Hippocampal formation (tissue), 2 donors: ENCODE measurements at places on chromosomes 1 and 21.

DNA sequence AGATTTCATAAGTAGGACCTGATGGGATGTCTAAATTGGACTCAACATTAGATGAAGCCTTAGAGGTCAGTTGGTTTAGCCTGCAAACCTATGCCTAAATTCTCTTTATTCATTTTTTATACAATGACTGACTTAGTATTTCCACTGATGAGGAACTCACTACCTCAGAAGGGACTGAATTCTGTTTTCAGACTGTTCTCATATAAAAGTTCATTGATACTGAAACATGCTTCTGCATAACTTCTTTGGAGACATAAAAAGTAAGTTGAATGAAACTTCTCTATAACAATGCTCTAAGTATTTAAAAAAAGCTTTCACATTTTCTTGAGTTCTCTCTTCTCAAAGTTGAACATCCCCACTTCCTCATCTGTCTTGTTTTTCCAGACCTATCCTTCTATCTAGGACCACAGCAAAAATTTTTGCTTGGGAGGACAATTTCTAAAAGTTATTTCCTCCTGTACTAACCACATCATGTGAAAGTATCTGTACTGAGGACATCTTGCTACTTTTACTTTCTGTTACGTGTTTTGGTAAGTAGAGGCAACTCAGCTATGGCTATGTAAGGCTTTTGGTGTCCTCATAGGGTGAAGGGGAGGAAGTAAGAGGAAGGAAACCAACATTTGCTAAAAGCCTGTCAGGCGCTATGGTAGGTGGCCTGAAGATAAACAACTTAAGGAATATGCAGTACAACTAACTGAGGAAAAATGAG, 64.1 kb downstream of the USP24 start:
- DNase-seq = no peak

DNA sequence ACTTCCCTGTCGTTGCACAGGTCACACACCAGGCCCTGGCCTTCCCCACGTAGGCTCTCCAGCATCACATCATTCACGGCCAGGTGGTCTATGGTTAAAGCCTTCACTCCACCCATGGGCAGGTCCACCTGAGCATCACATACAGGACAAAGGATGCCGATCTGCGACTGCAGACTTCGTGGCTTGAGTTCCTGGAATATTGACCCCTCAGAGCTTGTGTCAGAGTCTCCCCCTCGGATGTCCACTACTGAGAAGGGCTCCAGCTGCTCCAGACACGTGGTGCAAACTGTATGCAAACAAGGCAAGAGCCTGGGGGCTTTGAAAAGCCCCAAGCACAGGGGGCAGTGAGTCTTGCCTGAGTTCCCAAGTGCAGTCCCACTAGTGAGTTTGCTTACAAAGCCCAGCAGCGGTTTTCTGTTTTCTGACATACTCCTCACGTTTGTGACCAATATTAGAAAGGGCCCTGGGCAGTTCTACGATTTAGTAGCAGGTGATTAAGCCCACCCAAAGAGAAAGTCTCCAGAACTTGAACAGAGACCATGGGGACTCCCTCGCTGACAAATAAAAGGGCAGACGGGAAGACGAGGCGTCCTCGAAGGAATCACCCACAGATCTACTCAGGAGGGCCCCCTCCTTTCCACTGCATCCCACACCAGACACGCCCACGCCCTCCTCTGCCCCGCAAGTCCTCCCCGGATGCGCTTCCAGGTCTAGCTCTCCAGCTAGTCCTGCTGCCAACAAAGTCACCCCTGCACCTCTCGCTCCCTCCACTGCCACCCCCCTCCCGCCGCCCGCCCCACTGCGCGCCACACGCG, 568 bp downstream of the TRIM45 start:
- DNase-seq = peak; percentile 11

DNA sequence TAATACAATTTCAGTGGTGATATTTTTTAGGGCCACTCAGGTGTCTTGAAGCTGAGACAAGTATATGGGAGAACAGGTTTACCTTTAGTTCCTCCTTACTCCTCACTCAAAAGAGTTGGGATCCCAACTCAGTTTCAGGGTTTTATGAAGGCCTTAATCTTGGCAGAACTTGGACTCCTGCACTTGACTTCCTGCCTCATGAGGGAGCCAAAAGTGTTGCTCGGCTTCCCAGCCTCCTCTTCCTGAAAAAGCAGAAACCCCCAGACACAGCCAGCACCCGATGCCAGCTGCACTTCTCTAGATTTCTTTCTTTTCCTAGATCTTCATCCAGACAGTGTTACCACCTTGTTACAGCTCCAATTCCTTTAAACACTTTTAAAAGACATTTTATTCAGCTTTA, 70.8 kb upstream of the TMPRSS2 start:
- DNase-seq = no peak

GRCh38 chr21:44944596-44944995, 4.8 kb downstream of the SLX9 start:
- no peak for DNase-seq

DNA sequence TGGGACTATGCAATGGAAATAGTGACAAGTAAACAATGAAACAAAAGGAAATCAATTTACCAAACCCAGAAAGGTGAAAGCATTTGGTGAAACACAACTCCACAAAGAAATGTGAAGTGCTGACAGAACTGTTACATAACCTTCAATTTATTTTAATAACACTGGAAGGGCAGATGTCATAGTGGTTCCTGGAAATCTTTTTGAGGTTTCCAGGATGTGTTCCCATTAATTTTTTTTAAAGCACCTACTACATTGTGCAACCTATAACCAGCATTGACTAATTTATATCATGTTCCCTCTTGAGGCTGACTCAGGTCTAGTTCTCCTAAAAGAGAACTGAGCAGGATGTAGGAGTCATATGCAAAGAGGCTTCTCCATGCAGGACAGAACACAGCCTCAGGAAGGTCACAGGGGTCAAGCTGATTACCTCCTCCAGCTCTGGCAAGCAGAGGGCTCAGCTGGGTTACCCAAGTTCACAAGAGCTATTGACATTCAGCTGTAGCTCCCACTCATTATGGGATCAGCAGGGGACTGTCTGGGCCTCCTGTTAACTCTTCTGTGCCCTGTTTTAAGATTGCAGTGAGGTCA, 157.1 kb upstream of the NRIP1 start:
- DNase-seq = no peak

- DNase-seq = no peak
Measured at GRCh38 chr1:66050123-66050522, 257.4 kb downstream of the PDE4B start.

GRCh38 chr1:109379422-109379821, 18.3 kb downstream of the SORT1 start:
- DNase-seq = no peak

GRCh38 chr1:64834734-64835133, 89.9 kb downstream of the RAVER2 start:
- no peak for DNase-seq

GRCh38 chr1:6904476-6905170, 119.4 kb downstream of the CAMTA1 start:
- no peak for DNase-seq

DNA sequence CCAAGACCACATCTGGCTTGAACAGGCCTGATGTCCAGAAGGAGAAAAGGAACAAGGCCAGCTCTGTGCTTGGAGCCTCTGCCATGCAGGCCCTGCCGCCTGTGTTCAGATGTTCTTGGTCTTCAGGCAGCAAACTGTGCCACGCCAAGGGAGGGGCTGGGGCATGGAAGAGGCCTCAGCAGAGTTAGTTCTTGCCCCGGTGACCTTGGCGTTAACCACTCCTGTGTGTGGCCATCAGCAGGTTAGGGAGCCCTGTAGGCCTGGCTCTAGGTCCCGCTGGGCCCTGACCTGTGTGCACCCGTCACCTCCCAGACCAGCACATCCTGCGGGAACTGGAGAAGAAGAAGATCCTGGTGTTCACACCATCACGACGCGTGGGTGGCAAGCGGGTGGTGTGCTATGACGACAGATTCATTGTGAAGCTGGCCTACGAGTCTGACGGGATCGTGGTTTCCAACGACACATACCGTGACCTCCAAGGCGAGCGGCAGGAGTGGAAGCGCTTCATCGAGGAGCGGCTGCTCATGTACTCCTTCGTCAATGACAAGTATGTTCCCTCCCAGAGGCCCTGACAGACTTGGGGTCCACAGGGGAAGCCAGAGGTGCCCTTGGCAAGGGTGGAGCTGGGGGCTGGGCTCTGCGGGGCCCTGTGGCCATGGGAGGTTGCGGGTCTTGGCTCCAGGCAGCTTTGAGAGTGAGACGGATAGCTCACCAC, 7.1 kb downstream of the ZC3H12A start:
- DNase-seq = no peak

GRCh38 chr1:11670747-11671146, 6.7 kb downstream of the FBXO6 start:
- DNase-seq = no peak

- no peak for DNase-seq
Measured at GRCh38 chr1:9079988-9080704, 10.7 kb upstream of the SLC2A5 start.

- DNase-seq = no peak
Measured at GRCh38 chr1:152225678-152226077, 1.7 kb upstream of the HRNR start.

DNA sequence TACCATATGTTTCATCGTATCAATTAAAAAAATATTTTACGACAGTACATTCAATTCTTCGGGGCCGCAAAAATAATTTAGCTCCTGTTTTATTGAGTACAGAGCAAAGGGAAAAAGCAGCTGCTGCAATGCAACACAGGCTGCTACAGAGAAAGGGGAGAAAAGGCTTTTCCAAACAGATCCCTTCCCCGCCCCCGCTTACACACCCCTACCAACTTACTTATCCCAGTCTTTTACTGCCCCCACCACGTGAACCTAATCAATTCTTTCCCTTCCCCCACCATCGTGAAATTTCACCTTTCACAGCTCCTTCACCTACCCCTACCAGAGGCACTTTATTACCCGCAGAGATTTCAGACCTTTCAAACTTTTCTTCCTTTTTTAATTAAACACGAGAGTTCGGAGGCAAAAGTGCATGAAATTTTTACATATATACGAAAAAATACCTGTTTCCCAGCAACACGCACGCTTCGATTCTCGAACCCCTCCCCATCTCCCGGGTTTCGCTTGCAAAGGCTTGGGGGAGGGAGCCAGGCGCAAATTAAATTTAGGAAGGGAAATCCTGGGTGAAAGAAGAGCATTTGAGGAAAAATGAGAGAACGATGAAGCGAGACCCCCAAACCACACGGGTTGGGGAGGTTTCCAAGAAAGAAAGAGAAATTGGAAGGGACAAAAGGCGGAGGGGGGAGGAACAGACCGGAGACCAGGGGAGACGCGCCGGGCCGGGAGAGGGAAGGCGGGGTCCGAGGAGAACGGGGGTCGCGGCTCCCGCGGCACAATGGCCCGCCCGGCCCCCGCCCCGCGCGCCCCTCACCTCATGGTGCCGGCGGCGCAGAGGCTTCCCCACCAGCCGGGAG, 823 bp downstream of the ENAH start:
- DNase-seq = peak; percentile 6
